CD8-positive, alpha-beta memory T cell (primary cell): ENCODE measurements at places on chromosomes 7 and 10.
A peak's percentile ranks its signal among the peaks of the same experiment; 100 is the strongest.

DNA sequence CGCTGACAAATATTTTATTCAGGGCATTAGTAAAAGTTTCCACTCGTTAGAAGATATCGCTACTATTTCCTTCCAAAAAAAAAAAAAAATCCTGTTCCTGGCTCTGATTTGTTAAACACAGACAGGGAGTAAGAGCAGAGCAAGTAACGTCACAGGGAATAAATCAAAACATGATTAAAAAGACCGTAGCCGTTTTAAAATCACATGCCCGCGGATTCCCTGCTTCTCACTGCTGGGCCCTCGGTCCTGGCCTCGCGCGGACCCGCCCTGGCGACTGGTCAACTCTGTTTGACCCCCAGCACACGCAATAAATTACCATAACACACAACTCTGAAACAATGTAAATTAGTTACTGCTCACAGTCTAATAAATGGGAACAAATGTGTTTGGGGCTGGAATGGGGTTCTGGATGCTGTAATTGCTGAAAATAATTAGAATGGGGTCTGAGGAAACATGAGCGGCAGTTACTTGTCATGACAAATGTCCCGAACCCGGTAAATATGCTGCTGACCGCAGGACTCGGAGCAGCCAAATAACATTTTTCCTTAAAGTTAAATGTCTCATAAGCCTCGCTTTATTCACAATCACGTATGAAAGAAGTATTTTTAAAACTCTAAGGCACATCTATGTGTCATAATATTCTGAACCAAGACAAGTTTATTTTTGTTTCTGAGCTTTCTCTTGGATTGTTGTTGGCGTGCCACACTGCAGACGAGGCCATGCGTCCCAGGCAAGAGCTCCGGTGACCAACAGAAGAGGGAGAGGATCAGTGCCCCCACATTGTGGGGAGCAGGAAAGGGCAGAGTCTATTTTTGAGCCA, 17.9 kb downstream of the EBF3 start:
- DNase-seq: no peak

DNA sequence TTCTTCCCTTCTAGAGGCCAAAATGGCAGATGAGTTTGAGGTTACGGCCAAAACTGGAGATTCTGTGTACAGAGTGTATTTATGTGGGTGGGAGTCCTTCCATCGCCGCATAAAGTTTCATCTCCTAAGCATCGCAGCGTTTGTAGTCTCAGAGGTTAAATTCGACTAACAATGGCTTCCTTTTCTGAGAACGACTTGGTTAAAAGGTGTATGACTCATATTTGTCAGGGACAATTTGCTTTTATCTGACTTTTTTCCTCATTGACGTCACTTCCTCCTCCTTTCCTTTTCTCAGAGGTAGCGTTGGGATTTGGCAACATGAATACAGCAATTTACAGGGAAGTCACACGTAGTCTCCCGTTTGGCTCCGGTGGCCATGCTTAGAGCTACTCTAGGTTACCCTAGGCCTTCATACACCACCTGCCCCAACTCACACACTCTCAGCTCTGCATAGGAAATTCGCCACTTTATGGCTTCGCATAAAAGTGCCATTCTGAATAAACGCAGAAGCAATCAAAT, 37.6 kb upstream of the TCF7L2 start:
- no peak for DNase-seq

GRCh38 chr10:130809761-130810515, 501.6 kb downstream of the TCERG1L start:
- no peak for DNase-seq

GRCh38 chr10:133442191-133442966, 11.4 kb upstream of the SCART1 start:
- peak; percentile 24 for DNase-seq

DNA sequence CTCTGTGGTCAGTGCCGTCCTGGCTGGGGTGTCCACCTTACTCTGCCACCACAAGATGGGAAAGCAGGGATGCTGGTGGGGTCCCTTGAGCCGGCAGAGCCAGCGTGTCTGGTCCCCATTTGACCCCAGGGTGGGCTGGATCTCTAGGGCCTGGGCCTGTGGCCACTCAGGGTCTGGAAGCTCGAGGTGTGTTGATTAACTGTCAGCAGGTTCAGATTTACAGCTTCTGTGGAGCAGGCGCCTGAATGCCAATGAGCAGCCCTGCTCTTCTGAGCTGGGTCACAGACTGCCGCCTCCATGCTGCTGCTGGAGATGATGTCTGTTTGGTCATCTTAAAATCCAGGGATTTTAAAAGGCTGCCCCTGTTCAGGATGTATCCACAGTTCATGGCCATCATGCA, 11.3 kb upstream of the DPYSL4 start:
- no peak for DNase-seq

DNA sequence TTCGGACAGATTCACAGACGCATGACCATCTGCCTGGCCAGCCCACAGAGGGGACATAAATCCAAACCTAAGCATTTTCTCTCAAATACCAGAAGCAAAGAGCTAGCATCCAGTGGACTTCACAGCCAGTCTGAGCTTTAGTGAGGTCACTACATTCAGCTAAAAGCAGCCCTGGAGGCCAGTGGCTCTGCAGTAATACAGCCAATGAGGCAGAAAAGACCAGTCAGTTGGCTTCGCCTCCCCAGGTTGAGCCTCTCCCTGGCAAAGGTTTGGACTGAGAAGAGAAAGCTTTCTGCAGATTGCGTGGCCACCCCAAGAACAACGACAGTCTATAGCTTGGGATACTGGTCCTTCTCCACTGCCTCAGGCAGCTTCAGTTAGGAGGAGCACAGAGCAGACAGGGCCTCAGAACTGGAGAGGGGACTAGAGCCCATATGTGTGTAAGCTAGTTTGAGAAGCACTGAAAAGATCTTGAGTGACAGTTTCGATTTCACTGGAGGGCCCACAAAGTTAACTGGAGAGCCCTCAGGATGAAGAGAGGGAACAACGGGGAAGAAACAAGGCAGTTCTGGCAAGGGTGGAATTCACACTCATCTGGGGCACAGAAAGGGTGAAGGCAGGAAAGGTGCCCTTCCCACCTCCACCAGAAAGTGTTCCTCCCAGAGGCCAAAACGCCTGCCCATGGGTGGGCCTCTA, 3.8 kb downstream of the WDR91 start:
- DNase-seq: no peak

- no peak for DNase-seq
Measured at GRCh38 chr10:132532179-132532578, 5.4 kb upstream of the INPP5A start.

- no peak for DNase-seq
Measured at GRCh38 chr7:28708033-28708951, 249.8 kb downstream of the TRIL start.

DNA sequence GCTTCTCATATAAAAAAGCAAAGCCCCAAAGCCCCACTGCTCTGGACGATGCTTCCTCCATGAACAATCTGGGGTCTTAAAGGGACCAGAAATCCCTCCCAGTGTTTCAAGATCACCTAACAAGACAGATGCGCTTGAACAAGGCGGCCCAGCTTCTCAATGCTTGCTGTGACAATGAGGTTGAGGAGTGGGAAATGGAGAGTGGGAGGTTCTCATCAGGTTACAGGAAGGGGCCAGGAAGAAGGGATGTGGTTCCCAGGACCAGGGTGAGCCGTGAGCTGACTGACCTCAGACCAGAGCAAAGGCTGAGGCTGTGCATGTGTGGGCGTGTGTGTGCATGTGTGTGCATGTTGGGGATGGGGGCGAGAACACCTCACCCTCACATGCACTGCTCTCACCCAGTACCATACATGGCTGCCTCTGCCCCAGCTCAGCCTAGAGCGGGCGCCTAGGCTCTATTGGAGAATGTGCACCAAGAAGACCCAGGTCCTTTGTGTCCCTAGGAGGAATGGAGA, 220.8 kb upstream of the GPR26 start:
- no peak for DNase-seq

- DNase-seq: no peak
Measured at GRCh38 chr7:127189886-127190285, 62.9 kb downstream of the GRM8 start.

DNA sequence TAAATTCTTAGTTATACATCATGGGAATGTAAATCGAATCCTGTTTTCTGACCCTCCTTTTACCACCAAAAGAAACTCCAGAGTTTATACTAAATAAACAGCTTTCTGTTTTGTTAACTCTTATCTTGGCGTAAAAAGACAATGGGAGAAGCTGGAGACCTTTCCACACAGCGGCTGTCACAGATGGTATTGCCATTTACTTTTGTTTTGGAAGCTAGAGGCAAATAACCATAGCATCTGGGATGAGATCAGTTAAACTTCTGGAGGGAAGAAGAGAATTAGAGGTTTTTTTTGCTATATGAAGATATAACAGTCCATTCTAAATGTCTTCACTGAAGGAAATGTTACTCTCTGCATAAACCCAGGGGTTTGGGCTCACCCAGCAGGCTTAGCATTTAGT, 258.9 kb downstream of the REEP3 start:
- DNase-seq: no peak

DNA sequence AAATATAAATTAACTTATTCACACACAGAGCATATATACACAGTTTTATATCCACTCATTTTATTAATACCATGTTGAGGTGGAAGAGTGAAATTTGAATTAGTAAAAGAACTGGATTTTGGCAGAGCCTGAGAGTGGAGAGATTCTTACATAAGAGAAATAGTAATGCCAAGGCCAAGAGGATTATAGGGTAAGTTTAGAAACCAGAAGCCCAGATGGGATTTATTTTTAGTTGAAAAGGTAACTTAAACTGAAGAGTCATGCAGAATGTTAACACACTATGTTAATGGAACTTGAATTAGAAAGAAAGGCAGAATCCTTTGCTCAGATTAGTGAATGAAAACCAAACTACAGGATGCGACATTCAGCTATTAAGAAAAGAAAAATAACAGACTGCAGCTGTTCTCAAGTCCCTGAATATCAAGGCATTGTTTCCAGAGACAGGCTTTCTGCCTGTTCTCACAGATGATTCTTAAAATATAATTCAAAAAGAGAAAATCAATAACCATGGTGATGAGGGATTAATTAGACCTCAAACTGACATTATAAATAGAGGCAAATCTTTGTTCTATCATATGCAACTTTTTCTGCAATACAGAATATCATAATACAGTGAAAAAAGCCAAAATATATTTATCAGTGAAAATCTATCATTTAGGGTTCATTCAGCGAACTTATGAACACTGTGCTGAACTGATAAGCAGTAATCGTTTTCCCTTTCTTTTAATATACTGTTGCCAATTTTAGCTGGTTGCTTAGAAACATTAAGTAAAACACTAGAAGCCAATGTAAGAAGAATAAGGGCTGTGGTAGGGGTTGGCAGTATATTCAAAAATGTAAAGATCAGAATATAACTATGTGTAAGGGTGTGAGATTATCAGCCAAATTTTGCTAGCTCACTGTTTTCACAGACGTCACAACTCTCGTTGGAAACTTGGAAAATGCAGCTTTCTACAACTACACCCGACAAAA, 34.4 kb downstream of the HECTD2 start:
- DNase-seq: no peak

- no peak for DNase-seq
Measured at GRCh38 chr10:31953080-31953479, 24.4 kb upstream of the ARHGAP12 start.

DNA sequence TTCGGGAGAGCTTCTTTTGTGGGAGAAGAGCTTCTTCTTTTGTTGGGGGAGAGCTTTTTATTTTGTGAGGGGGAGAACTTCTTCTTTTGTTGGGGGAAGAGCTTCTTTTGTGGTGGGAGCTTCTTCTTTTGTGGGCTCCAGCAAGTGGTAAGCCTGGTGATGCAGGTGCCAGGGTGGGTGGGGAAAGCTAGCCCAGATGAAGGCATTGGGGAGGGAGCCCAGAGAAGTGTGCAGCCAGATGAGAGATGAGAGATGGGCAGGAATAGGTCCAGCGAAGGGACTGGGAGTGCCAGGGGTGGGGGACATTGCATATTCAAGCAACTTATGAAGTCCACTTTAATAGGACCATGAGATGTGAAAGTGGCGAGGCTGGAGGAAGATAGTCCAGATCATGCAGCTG, 9.7 kb downstream of the ADRA2A start:
- DNase-seq: no peak

DNA sequence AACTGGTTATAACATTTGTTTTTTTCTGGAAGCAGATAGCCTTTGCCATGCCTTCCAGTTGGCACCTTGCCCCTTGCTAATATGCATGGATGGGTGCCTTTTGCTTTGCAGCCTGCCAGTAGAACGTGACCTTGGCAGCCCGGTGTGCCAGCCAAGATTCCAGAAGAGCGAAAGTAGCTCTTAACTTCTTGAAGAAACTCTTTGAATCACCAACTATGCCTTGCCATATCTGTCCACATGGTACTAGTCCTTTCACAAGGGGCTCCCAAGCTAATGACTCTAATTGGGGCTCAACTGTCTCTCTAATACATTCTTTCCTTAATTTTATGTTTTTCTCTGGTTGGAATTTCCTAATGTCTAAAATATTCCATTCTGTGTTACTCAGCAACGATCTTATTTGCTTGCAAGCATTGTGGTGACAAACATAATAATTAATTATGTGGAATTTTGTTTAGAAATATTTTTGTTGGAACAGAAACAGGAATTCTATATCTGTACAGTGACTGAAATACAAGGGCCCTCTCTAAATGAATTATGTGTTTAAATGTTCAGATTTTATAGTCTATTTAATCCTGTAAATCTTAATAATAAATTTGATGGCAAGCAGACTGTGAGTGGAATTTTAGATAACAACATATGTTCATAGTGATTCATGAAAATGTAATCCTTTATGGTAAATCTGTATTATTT, 45.8 kb downstream of the HDAC9 start:
- DNase-seq: no peak

- no peak for DNase-seq
Measured at GRCh38 chr7:11252705-11253272, 279.1 kb downstream of the PHF14 start.

DNA sequence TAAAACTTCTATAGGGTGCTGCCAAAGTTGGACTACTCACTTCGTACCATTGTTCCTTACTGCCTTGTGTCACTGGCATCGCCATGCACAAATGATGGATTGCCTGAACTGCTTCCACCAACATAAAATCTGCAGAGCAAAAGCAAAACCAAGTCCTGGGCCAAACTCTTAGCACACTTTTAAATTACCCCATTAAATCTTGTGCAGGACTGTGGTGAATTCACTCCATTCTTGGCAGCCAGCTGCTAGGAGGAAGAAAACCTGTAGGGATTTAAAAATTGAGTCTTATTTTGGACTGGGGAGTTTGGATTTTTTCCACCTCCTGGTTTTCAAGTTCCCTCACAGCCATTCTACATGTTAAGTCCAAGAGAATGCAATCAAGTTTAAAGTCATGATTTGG, 646.9 kb downstream of the SORCS3 start:
- no peak for DNase-seq
